ENCODE measurements at places on chromosomes 2 and 18. TPM values are rescaled to one million over a fixed set of nuclear protein-coding genes. Genes with fewer than 3 reads are reported as not detected.

DNA sequence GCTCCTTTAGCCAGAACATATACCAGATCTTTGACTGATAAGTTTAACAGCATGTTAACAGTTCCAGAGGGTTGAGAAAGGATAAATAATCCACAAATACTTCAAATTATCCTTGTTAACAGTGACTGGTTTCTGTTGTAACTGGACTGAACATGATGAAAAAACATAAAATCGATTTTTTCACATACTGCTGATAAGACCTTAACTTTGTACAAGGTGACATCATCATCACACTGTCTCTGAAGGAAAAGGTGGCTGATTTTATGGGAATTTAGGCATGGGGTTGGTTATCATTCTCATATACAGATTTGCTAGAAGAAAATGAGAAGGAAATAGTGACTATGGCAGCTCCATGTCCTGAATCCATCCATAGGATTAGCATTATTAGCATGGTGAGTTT, 36.1 kb downstream of the OTX1 start:
- DNase-seq = no peak

DNA sequence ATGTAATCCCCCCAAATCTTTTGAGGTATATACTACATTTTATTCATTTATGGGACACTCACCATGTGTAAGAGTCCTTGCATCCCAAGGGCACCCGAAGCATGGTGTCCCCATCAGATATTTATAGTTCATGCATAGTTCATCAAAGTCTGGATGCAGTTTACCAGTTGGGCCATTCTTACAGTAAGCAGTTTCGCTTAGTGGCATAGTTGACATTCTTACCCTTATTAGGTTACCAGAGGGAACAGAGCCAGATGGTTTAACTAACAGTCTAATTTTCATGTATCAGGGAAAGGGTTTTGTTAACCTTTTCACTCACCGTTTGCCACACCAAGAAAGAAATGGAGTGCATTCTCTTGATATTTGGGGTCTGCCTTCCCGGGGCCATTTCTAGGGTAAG, 7.1 kb downstream of the ZNF407 start:
- DNase-seq = peak; percentile 67

Gene FBXO48
- total RNA-seq = 0.18 TPM

DNA sequence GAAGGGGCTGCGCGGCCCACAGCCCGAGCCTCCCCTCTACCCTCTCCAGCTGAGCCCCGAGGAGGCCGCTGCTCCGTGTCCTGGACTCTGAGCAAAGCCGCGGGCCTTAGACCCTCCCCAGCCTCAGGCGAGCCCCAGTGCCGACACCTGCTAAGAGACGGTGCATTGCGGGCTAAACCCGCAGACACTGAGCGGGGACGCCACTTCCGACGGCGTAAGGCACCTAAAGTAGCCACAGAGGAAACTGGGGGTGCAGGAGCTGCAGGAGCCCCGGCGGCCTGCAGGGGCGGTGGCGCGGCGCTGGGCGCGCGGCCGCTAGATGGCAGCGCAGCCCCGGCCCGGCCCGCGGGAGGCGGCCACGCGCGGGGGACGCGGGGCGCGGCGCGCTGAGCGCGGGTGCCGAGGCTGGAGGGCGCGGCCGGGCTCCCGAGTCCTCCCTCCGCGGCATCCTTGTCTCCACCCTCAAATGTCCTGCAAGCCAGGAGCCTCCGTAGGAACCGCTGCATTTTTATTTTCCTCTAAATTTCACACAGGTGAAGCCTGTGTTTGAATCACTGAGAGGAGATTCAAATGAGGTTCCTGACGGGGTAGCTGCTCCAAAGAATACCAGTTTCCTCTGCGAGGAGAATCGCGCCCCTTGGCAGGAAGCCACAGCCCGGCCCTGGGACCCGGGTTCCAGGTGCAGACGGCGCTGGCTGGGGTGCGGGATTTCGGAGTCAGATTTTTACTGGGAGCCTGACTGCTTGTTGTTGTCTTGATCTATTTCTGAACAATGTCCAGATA, 650.5 kb downstream of the GALR1 start:
- no peak for DNase-seq

DNA sequence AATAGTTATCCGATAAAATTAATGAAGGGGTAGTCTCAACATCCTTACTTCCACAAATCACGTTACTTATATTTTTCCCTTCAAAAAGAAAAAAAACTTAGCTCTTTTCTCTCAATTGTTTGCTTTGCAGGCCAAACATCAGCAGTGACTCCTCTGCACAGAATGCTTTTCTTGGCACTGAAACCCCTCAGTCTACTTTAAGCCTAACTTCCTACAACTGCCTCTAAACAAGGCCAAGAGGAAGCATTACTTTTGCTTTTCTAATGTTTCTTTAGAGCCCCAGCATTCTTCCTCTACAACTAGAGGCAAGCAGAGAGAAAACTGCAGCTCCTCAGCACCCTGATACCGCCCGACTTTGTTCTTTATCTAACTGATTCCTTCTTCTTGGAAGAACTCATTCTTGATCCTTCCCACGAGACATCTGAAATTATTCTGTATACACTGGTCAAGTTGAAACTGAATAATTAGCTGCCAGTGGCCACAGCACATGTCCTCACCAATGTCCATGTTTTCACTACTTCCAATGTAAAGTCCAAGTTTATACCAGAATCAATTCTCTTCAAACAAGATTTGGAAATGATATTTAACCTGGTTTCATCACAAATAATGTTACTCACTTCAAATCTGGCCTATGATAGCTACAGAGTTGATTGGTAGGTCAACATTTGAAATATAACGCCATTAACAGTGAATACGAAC, 55.3 kb downstream of the DTNB start:
- DNase-seq = peak; percentile 92

- DNase-seq = no peak
Observed at GRCh38 chr2:177506998-177507397, 114.4 kb downstream of the AGPS start.

DNA sequence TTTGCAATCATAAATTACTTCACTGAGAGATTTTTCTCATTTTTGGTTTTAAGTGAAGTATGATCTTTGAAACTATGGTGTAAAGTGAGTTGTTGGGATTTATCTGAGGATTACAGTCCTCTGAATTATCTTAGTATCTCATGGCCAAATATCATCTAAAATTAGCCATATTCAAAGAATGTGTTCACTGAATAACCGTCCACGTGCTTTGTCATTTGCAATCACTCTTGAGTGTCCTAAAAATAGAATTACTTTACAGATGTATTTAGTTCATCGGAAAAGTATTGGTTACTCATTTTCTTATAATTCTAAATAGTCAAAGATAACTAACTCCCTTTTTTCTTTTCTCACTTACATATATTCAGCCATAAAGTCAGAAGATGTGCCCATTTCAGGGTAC, 141.2 kb downstream of the RTN4 start:
- DNase-seq = peak; percentile 69

- no peak for DNase-seq
Observed at GRCh38 chr2:128645631-128646030, 327.0 kb upstream of the HS6ST1 start.

Gene EMILIN2
- total RNA-seq = under 0.01 TPM

GRCh38 chr2:55123851-55124269, 73.6 kb upstream of the RTN4 start:
- DNase-seq = no peak

Gene TRIM43
- total RNA-seq = not detected

DNA sequence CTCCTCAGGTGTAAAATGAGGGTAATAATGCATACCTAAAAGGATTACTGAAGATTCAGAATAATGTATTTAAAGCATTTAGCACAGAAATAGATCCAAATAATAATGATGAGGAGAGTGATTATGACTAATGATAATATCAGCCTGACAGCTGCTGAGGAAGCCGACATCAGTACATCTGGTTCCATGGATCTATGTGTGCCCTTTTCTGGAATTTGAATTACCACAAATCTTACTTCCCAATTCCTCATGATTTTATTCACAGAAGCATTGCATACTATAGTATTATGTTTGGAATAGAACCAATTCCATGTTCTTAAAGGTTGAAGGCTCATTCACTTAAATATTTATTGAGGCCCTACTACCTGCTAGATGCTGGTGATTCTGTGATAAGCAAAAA, 248.9 kb upstream of the THUMPD2 start:
- peak; percentile 70 for DNase-seq

DNA sequence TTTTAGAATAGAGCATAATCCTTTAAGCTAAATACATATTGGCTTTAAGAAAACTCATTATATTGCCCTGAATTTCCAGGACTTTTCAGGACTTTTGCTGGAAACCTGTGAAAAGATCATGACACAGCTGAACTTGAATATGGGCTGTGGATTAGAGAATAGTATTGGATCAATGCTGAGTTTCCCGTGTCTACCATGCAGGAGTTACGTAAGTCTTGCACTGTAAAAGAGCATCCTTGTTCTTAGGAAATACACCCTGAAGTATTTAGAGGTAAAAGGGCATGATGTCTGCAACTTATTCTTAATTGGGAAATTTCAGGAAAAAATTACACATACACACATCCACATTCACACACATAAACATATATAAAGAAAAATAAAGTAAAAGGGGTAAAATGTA, 82.1 kb downstream of the ZFP36L2 start:
- DNase-seq = peak; percentile 38

DNA sequence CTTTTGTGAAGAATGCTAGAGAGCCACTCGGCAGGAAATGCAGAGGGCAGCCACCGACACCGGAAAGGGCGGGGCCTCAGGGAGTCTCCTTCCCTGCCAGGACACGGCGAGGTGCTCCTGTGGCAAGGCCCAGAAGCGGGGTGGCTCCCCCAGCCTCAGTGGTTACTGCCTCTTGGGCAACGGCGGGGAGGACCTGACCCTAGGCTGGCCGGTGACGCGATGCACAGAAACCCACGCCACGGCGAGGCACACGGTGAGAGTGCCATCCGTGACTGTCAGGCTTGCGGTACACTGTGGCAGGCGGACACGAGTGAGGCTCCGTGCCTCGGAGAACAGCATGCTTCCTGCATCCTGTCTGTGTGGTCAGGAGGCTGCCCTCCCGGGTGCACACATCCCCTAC, 47.8 kb downstream of the ZAP70 start:
- no peak for DNase-seq

DNA sequence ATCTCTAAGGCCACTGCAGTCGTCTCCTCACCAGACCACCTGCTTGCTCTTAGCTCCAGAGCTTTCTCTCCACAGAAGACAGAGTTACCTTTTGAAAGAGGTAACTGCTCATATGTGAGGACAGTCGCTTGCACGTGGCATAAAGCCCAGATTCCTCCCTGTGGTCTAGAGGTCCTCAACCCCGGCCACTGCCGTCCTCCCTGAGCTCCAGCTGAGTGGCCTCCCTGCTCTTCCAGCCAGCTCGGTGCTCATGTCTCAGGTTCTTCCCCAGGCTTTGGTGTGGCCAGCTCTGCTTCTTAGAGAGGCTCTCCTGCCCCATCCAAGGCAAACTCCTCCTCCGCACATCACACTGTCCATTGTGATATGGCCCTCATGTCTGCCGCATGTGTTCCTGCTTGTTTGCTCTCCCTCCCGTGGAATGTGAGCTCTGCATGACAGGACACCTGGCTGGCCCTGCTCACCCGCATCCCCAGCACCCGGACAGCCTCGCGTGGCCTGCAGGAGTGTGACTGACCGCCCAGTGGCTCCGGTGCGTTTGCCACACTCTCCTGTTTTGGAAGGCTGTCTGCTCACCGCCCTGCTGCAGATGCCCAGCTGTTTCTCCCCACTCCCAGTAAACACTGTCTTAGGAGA, 91.5 kb upstream of the LDLRAD4 start:
- DNase-seq = no peak

GRCh38 chr18:63301434-63301833, 18.1 kb downstream of the BCL2 start:
- no peak for DNase-seq

DNA sequence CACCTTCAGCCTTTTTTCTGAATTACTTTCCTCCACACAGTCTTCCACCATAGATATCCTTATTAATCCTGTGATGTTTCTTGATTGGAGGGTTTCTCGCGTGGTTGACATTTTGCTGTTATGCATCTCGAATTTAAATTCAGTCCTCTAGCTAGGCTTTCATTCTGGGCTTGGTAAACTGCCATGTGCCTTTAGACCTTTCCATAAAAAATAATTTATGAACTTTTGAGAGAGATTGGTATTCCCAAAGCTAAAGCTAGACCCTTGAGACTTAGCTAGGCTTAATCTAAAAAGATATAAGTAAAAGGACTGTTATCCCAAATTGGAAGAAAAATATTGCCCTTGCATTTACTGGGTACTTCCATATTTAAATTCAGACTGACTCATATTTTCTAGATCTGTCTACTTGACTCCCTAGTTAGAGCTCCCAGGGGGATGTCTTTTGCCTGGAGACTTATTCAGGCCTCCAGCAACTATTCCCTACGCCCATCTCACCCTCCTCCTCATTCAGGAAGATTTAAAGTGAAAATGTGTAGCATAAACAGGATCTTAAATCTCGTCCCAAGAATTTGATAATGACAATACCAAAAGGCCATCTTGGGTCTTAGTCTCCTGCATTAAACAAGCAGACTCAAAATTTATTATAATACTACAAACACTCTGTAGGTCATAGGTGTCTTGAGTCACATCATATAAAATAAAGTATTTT, 60.3 kb downstream of the KIAA2012 start:
- DNase-seq = peak; percentile 52

- DNase-seq = no peak
Observed at GRCh38 chr2:158491072-158491471, 34.3 kb downstream of the PKP4 start.

Gene PTPRM
- total RNA-seq = 28.3 TPM

Gene SRSF7
- 260 TPM for total RNA-seq

DNA sequence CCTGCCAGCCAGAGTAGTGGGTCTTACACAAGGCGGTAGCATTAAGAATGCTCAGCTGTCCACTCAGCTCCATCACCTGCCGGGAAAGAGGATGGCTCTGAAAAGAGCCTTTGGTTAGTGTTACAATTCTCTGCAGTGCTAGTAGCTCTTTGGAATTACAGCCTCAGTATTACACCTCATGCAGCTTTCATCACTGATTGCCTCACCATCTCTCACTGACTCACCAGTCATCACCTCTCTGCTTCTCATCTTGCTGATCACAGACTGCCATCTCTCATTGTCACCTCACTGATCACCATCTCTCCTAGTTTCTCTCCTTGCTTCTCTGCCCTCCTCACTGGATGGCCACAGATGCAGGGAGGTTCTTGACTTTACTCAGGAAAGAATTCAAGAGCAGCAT, 573.5 kb upstream of the SETBP1 start:
- no peak for DNase-seq

Gene EPB41L3
- 90.5 TPM for total RNA-seq

DNA sequence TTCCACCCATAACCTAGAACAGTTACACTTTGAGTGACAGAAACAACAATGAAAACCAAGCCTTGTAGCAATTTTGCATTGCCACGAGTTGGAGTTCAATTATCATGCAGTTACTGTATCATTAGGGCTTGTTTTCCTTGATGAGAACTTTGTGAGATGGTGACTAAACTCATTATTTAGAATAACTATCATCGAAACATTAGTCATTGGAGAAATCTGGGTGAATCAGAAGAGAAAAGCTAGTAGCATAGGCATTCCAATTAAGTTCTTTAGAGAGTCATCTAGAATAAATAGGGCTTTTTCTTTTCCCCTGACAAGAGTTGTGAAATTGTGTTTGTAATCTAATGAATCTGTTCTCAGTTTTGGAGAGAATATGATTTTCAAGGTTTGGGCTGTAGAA, 122.8 kb upstream of the DOCK10 start:
- peak; percentile 82 for DNase-seq

Gene C1GALT1C1L
- total RNA-seq = 0.28 TPM

Data from IMR-90 (cell line).